ENCODE measurements at places on chromosomes 4 and X.

DNA sequence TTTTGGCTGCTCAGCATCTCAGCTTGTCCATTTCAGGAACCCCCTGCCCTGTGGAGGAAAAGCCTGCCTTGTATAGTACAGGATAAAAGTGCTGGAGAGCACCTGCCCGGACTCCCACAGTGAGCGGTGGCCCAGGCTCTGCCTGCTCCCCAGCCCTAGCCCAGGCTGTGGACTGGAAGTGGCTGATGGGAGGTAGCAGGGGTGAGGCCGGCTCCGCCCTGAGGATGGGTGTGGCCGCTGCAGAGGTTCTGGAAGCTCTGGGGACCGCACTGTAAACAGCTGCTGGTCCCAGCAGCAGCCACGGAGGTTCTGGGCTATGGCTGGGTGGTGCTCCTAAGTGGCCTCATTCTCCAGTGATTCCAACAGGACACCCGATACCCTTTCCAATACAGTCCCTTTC is 56.6 kb upstream of the HELT start:
- DNase-seq, result peak; percentile 6

GRCh38 chr4:158671665-158671914 is at the start of gene C4orf46:
Gene C4orf46 (minus strand): TSS chr4:158671887. CDS start chr4:158671801, 86 bp downstream.
- DNase-seq, result no peak

DNA sequence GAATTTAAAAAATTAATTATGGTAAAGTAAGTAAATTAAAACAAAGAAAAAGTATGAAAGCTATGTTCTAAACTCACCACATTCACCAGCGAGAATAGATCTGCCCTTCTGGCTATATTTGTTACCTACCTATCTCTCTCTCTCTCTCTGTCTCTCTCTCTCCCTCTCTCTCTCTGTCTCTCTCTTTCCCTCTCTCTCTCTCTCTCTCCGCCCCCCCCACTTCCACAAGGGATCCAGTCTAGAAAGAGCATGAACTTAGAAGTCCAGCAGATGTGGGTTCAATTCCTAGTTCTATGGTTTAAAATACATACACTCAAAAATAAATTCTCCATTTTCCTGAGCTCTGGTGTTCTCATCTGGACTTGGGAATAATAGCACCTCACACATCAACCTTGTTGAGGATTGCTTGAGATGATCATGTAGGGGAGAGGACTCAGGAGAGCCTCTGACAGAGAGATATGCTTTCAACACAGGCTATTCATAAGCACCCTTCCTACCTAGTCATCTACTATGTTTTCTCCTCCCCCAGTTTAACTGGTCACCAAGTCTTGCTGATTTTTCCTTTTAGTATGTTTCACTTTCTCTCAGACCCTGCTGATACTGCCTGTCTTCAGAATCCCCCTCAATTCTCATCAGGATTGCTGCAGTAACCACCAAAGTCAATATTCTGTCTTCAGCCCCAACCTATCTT is 64.7 kb downstream of the SLC7A11 start:
- DNase-seq, result no peak

DNA sequence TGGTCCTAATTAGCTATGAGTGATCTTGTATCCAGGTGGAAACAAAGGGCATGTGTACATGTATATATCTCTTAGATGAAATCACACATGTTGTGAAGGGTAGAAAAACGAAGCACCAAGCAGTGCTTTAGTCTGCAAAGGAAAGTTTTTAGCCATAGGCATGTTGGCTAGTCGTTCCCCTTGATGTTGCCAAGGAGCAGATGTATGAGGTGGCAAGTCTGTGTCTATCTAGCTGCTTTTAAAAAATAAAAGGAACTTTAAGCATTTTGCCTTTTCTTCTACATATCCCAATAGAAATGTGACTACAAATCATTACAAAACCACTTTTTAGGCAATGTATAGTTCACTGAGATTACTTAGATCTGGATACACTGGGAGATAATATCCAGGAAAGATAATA is 63.1 kb downstream of the NSUN7 start:
- no peak for DNase-seq

GRCh38 chrX:109036624-109037023 is 300.3 kb upstream of the IRS4 start:
- DNase-seq, result no peak

DNA sequence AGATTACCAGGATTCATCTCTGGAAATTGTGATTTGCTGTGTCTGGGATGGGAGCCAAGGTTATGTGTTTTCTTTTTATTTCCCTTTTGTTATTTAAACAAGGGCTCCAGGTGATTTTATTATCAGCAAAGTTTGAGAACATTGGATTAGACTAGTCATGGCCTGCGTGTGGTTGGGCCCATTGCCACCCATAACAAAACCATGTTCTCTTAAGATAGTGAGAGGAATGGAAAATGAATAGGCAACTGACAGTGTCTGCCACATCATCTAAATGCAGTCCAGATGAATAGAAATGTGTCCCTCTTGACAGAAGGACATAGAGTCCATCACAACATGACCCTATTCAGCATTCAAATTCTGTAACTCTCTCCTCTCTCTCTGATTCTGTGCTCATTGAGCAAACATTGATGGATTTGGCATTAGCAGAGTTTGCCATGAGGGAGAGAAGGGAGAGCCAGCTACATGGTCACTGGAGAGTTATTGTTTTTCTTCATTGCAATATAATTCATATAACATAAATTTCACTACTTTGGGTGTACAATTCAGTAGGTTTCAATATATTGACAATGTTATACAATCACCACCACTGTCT is 11.7 kb downstream of the XK start:
- DNase-seq, result no peak

- DNase-seq, result no peak
These were observed 70.2 kb upstream of the MAP3K15 start for GRCh38 chrX:19585332-19586082.

DNA sequence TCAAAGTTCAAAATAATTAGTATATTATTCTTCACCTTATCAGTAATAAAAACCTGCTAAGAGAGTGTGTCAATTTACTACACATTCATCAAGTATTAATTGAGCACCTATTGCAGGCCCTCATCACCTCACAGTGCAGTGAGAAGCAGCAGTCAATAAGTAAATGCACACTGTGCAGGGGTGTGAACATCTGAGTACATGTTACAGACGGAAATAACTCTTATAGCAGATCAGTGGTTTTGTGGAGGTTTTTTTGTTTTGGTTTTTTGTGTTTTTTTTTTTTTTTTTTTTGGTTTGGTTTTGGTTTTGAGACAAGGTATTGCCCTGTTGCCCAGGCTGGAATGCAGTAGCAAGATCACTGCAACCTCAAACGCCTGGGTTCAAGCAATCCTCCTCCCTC is 20.3 kb downstream of the KLF3 start:
- DNase-seq, result no peak

- no peak for DNase-seq
These were observed 98.4 kb upstream of the MAGEE2 start for GRCh38 chrX:75883446-75883845.

DNA sequence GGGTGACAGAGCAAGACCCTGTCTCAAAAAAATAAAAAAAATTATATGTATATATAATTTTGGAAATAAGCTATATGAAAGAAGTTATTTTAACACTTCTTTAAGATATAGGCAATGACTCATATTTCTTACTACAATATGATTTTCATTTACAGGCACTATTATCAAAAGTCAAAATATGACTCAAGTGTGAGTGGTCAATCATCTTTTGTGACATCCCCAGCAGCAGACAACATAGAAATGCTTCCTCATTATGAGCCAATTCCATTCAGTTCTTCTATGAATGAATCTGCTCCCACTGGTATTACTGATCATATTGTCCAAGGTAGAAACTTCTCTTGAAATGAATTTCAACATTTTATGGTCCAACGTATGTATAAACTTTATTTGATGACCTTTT is 20.8 kb downstream of the OCIAD1 start:
- DNase-seq, result no peak

- DNase-seq, result no peak
These were observed 22.6 kb downstream of the NAP1L5 start for GRCh38 chr4:88674979-88675378.

- DNase-seq, result no peak
These were observed 113.6 kb downstream of the SOX3 start for GRCh38 chrX:140391313-140391712.

- no peak for DNase-seq
These were observed 454.0 kb upstream of the KLHL4 start for GRCh38 chrX:87063642-87064041.

DNA sequence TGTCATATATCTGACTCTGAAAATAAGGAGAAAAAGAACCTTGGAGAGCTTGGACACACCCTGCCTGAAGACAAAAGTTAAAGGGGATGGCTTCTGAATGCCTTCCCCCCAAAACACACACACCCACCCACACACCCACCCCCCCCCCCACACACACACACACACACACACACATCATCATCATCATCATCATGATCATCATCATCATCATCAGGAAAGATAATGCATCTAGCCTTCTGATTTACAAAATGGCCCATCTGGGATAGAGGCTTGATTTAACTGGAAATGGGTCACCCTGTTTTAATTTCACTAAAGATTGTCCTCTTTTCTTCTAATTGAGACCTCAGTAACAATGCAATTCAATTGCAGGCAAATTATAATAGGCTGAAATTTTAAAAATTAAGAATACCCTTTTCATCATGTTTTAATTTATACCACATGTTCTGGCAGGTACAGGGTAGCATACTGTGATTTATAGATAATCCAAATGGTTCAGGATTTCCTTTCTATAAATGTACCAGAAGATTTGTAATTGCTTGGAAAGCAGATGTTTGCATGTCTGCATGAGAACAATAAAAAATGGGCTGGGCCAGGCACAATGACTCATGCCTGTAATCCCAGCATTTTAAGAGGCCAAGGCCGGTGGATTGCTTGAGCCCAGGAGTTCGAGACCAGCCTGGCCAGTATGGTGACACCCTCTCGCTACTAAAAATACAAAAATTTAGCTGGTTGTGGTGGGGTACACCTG is 56.5 kb downstream of the TRIM2 start:
- no peak for DNase-seq

GRCh38 chr4:51909236-51909703 is 66.3 kb downstream of the DCUN1D4 start:
- no peak for DNase-seq

- no peak for DNase-seq
These were observed 912.6 kb upstream of the LCORL start for GRCh38 chr4:18934197-18934596.
